K562 (cell line): ENCODE measurements at places on chromosomes 4 and X. TPM values are rescaled to one million over a fixed set of nuclear protein-coding genes. Genes with fewer than 3 reads are reported as not detected.

MAGEE2 gene
- polyA plus RNA-seq: 0.07 TPM in 1 of 2 replicates, not detected in the other

DNA sequence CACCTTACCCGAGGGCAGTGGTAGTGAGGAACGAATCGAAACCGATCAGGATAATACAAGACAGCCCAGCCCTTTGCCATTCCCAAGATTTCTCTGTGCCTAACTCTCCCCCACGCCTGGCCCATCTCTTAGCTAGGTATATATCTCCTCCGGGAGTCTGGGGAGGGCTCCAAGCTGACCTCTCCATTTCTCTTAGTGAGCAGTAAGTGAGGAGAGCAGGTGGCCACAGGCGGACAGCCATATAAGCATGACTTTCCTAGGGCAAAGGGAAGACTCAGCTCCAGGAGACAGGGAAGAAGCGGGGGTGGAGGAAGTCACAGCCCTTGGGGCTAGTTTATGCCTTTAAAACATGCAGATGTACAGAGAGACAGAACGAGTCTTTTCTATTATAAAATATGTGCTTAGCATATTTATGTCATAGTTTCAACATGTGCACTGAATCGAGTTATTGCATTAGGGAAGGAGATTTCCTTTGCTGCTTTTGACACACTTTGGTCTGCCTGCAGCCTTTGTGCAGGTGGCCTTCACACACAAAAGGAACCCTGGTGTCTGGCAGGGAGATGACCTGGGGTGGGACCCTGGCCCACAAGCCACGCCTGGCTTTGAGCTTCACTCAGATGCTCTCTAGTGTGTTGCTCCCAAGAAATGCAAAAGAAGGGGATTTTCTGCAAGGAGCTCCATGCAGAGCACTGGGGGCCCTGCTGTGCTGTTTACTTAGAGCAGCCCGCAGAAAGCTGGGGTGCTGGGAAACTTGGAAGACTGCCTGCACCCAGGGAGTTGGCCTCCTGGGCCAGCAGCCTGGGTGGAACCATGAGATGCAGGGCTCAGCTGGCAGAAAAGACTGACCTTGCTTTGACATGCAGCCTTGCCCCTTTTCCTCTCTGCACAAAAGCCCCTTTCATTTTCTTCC is 613.3 kb downstream of the BCOR start:
- no peak overlapping the region for H3K4me3 ChIP-seq
- no peak for DNase-seq
- H3K27ac ChIP-seq: no peak overlapping the region
- no peaks in the 10 kb centered on the region for H3K36me3 ChIP-seq
- H3K4me1 ChIP-seq: peaks cover 3% of the 10 kb centered on the region; the same call in 1 of the 2 replicates

DNA sequence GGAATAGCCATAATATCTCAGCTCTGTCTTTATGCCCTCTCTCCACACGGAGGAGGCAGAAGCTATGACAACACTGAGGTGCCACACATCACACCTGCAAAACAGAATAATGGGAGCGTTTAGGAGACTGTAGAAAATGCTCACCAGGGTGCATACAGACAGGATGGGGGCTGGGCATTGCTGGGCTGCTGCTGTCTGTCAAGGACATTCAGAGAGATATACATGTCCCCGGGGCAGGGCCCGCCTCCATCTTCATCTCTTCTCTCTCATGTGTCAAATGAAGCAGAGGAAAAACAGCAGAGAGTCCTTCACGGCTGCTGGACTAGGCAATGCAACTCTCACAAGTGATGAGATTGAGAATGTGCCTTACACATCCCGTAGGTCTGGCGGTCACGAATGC is 65.3 kb upstream of the DHRSX start:
- no peaks in the 10 kb centered on the region for H3K4me1 ChIP-seq
- no peak for DNase-seq
- H3K27ac ChIP-seq: no peak overlapping the region
- H3K36me3 ChIP-seq: no peaks in the 10 kb centered on the region
- no peak overlapping the region for H3K4me3 ChIP-seq

CENPU gene
- 74.3 and 84.3 TPM in 2 replicates for polyA plus RNA-seq

FDCSP gene
- not detected in 2 replicates for polyA plus RNA-seq

GRCh38 chr4:70815370-70815769 is 24.3 kb downstream of the GRSF1 start:
- no peak for DNase-seq
- H3K4me3 ChIP-seq: no peak overlapping the region
- no peak overlapping the region for H3K27ac ChIP-seq
- no peaks in the 10 kb centered on the region for H3K27me3 ChIP-seq
- no peaks in the 10 kb centered on the region for H3K4me1 ChIP-seq
- peaks cover 23% of the 10 kb centered on the region for H3K36me3 ChIP-seq

- no peak overlapping the region for H3K27ac ChIP-seq
- DNase-seq: no peak
- H3K36me3 ChIP-seq: no peaks in the 10 kb centered on the region
- no peak overlapping the region for H3K4me3 ChIP-seq
- H3K27me3 ChIP-seq: no peaks in the 10 kb centered on the region
- no peaks in the 10 kb centered on the region for H3K4me1 ChIP-seq
Measured at GRCh38 chr4:178577933-178578332, 1135.7 kb upstream of the AGA start.

F8A3 gene
- not detected in 2 replicates for polyA plus RNA-seq

SERPINA7 gene
- not detected in 2 replicates for polyA plus RNA-seq

F8A2 gene
- polyA plus RNA-seq: not detected in 2 replicates

- H3K27me3 ChIP-seq: no peaks in the 10 kb centered on the region
- no peak overlapping the region for H3K27ac ChIP-seq
- no peak for DNase-seq
Measured at GRCh38 chr4:28241021-28241420, 1380.4 kb downstream of the STIM2 start.

VSIG4 gene
- polyA plus RNA-seq: 0.12 and 0.61 TPM in 2 replicates

DNA sequence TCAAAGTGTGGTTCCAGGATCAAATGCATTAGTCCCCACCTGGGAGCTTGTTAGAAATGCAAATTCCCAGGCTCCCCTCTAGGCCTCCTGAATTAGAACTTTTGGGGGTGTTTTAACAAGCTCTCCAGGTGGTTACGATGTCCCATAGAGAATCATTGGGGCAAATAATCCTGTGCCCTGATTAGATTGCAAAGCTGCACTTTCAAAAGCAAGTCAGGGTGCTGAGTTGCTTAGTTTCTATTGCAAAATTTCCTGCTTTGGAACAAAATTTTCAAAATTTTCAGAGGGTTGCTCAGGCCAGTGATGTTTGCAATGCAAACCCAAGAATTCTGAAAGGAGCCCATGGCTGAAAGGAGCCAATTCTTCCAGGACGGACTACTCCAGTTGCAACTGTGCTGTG is 71.0 kb downstream of the MGST2 start:
- peaks cover 7% of the 10 kb centered on the region; the same call in 2 of the 3 replicates for H3K27me3 ChIP-seq
- no peak overlapping the region for H3K27ac ChIP-seq
- peaks cover 8% of the 10 kb centered on the region; the same call in 2 of the 3 replicates for H3K4me1 ChIP-seq
- H3K4me3 ChIP-seq: no peak overlapping the region
- DNase-seq: no peak

DNA sequence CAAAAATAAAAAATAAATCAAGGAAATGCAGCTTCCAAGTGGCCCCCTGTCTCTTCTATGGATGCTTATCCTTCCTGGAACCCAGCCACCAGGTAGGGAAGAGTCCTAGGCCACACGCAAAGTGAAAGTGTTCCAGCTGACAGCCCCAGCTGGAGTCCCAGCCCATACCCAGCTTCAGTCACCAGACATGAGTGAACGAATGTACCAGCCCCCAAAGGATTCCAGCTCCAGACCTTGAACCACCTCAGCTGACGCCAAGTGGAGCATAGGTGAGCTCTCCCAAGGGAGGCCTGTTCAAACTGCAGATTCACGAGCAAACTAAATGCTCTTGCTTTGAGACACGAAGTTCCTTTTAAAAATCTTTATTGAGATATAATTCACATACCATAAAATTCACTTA is 62.0 kb downstream of the BCOR start:
- no peak for DNase-seq
- H3K27me3 ChIP-seq: no peaks in the 10 kb centered on the region
- no peak overlapping the region for H3K4me3 ChIP-seq
- H3K27ac ChIP-seq: no peak overlapping the region

SLC6A14 gene
- not detected in 2 replicates for polyA plus RNA-seq

GRCh38 chrX:130848763-130849162 is 54.2 kb downstream of the ENOX2 start:
- no peak overlapping the region for H3K27ac ChIP-seq
- no peaks in the 10 kb centered on the region for H3K27me3 ChIP-seq
- DNase-seq: no peak
- no peaks in the 10 kb centered on the region for H3K4me1 ChIP-seq

DNA sequence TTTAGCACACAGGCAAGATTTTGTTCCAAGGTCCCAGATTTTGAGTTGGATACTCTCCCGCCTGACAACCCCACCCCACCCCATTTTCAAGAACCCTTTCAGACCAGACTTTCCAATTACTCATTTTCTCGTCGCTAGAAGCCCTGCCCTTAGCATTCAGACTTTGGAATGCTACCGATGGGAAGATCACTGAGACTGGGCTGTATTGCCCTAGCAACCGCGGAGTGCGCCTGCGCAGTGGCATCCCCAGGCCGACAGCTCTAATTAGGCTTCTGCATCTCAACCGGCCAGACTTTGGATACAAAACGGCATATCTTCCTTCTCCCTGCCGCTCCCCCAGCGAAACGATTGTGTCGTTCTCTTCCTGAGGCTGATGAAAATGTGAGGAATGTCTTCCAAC is 3.4 kb downstream of the MAGEE2 start:
- no peaks in the 10 kb centered on the region for H3K27me3 ChIP-seq
- no peaks in the 10 kb centered on the region for H3K4me1 ChIP-seq
- DNase-seq: no peak
- no peak overlapping the region for H3K27ac ChIP-seq
- H3K4me3 ChIP-seq: no peak overlapping the region

ADH1A gene
- polyA plus RNA-seq: not detected in 2 replicates

GRCh38 chrX:41589634-41590270 is 99.0 kb upstream of the GPR34 start:
- H3K27me3 ChIP-seq: no peaks in the 10 kb centered on the region
- H3K4me3 ChIP-seq: no peak overlapping the region
- DNase-seq: no peak
- no peaks in the 10 kb centered on the region for H3K4me1 ChIP-seq
- H3K36me3 ChIP-seq: no peaks in the 10 kb centered on the region

GRCh38 chr4:188198982-188199792 is 59.9 kb downstream of the TRIML1 start:
- no peaks in the 10 kb centered on the region for H3K4me1 ChIP-seq
- no peak overlapping the region for H3K4me3 ChIP-seq
- DNase-seq: no peak
- H3K36me3 ChIP-seq: no peaks in the 10 kb centered on the region
- no peak overlapping the region for H3K27ac ChIP-seq

GRCh38 chr4:107801766-107802211 is 22.9 kb upstream of the SGMS2 start:
- no peak for DNase-seq
- H3K4me1 ChIP-seq: no peaks in the 10 kb centered on the region
- H3K4me3 ChIP-seq: no peak overlapping the region
- H3K36me3 ChIP-seq: no peaks in the 10 kb centered on the region
- H3K27me3 ChIP-seq: no peaks in the 10 kb centered on the region
- no peak overlapping the region for H3K27ac ChIP-seq
